ENCODE measurements at places on chromosomes 5 and 9.

DNA sequence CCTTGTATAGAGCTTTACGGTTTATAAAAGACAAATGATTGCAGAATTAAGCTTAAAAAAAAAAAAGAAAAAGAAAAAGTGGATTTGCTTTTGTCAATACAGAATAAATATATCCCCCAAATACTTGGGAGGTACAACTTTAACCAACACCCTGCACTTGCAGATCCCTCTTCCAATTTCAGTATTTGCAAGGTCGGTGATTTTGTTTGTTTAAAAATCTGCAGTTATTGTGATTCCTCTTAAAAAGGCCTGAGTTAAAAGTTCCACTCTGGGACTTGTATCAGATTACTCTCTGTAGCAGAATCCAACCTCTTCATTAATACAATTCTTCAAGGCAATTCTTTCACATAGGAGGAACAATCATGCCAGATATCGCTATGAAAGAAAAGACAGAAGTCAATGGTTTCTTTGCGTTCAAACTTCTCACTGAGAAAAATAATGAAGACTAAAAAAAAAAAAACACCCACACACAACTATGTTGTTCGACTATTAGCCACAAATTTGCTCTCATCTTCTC is 400.9 kb downstream of the EBF1 start:
- no peak for DNase-seq

DNA sequence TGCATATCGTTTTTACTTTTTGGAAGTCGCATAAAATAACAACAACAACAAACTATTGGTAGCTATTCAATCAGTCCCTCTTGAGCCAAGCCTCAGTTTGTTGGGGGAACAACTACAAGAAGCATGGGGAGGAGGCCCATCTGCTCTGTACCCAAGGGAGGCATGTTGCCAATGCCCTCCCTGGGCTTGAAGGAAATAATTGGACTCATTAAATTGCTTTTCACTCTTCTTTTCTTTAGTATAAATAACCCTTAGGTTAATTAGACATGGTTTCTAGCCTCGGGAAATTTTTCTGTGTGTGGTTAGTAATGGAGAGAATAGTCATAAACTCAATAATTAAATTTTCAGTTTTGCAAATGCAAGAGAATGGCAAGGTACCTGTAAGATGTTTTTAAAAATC is 500.7 kb downstream of the TLE4 start:
- DNase-seq: no peak

GRCh38 chr9:119639287-119639955 is 270.2 kb upstream of the BRINP1 start:
- DNase-seq: peak; percentile 82

GRCh38 chr5:132421462-132421861 is 52.0 kb downstream of the SLC22A5 start:
- no peak for DNase-seq

GRCh38 chr5:123517476-123517875 is 5.5 kb downstream of the CSNK1G3 start:
- no peak for DNase-seq

- no peak for DNase-seq
These were observed 259.5 kb downstream of the BNC2 start for GRCh38 chr9:16611001-16611400.

DNA sequence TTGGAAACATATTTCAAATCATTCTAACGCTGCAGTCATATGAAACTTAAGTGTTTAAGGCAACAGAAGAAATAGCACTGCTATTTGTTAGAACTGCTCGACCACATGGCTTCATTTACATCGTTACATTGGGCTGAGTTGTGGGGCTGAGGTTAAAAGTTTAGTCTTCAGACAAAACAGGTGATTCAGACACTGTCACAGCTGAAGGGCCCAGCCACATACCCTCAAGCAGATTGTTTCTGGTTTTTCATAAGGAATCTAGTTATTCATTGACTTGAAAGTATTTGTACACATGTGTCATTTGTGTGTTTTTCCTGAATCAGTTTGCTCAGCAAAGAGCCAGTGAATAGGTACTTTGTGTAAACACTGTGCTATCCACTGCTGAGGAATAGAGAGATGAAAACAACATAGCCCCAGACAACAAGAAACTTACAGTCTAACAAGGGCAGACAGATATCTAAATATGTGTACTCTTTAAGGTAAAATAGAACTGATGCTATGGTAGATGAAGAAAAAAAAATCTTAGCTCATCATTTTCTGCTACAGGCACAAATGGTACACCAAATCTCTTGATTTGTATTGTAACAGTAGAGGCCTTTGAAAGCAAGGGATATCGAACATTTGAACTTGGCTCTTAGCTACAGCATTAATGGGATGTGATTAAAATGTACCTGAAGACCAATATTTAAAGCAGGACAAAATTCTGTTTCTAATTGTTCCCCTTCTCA is 357.6 kb upstream of the RPS23 start:
- no peak for DNase-seq

DNA sequence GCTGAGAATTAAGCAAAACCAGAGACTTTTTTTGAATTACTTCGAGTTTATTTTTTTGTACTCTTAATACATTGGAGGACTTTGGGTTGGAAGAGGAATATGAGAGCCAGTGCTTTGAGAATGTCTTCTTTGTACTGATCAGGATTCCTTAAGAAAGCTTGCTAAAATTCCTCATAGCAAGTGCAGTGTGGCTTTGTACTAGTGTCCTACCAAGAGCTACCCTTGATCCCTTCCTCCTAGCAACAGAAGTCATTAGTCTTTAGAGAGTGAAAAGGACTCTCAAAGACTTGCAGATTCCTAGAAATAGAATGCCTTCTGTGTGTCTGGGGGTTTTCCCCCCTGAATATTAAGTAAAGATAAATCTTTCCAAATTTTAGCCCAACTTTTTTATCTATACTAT is 276.1 kb downstream of the ARHGAP26 start:
- DNase-seq: no peak

- DNase-seq: no peak
These were observed 3.3 kb downstream of the PRELID1 start for GRCh38 chr5:177306674-177307543.

DNA sequence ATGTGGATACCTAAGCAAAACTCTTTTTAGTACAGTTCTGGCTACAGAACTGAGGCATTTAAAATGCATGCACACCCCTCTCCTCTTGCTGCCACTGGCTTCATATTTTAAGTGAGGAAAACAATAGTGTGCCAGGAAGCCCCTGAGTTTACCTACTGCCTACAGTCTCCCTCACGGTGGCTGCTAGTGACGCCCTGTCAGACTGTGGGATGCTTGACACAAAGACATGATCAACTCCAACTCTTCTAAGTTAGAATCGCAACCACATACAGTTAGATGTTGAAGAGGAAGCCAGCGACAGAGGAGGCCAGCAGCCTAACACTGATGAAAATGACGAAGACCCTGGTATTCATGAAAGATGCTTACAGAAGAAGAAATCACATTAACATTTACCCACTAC is 1.3 kb downstream of the SEC16A start:
- DNase-seq: no peak

- DNase-seq: peak; percentile 5
These were observed 660.8 kb downstream of the TLE1 start for GRCh38 chr9:81028504-81028903.

GRCh38 chr9:90801241-90801972 is at the start of gene SYK:
SYK (plus strand) TSS chr9:90801819; CDS start chr9:90843899, 42,080 bp downstream.
- peak; percentile 63 for DNase-seq

- DNase-seq: no peak
These were observed 111.0 kb upstream of the RETREG1 start for GRCh38 chr5:16727755-16728325.

DNA sequence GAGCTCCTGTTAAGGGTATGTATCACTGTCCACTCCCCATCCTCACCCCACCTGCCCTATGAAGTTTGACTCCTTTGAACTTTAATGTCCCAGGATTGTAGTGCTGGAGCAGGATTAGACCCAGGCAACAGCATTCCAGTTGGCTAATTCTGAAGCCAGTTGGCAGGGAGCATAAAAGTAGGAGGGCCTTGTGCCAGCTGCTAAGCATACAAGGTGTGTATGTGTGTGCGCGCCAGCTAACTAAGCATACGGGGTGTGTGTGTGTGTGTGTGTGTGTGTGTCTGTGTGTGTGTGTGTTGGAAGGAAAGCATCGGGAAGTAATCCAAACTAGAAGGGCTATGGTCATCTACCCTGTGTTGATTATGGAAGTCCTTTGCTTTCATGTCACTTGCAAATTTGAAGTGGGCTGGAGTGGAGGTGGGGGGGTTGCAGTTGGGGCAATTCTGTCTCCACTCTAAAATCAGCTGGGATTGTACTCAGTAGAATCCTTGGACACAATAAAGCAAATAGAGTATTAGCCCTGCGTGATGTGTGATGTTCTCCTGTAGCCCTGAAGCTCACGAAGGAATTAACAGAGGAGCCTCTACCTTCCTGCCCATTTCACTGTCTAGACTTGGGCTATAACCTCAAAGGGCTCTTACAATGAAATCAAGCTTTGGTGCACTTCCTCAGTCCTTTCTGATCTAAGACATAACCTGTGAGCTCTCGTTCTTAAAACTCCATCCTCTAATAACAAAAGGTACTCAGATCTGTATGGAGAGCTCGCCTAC is 26.9 kb downstream of the HMGCR start:
- no peak for DNase-seq

GRCh38 chr5:174773371-174773770 is 49.0 kb downstream of the MSX2 start:
- DNase-seq: no peak

GRCh38 chr5:150112201-150113046 is 26.1 kb upstream of the CSF1R start:
- DNase-seq: peak; percentile 2

GRCh38 chr5:77250021-77250420 is 39.5 kb downstream of the PDE8B start:
- DNase-seq: no peak

GRCh38 chr5:61327760-61328753 is 4.0 kb upstream of the ZSWIM6 start:
- no peak for DNase-seq

GRCh38 chr9:20319641-20320337 is 302.5 kb downstream of the MLLT3 start:
- no peak for DNase-seq

- DNase-seq: no peak
These were observed 42.5 kb downstream of the KCNT1 start for GRCh38 chr9:135744333-135745070.

GRCh38 chr9:131809941-131810344 is 70.1 kb upstream of the RAPGEF1 start:
- no peak for DNase-seq

DNA sequence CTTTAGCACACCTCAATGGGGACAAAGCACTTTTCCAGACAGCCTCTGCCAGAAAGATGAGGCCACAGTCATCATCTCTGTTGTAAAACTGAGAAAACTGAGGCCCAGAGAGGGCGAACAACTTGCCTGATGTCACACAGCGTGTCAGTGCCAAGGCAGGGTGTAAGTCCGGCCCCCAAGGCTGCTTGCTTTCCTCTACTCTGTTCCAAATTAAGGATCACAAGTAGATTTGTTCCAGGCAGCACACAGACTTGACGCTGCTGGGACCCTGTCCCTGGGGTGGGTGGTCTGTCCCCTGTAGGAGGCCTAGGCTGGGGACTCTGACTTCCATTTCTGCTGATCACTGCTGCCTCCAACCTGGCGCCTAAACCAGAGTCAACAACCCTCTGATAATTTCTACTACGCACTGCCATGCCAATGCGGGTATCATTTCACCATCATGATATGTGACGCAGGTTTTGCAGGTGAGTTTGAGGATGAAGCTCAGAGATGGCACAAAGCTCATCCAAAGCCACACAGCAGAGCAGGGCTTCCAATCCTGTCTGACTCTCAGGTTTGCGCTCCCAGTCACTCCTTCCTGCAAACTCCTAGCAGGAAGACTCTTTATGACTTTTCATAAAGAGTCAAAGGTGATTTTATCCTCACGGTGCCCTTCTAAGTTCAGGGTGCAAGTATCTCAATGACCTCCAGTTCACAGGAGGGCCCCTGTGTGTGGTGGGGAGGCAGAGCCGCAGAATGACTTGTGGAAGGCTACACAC is 13.5 kb upstream of the RALGDS start:
- DNase-seq: no peak

- no peak for DNase-seq
These were observed 1752.6 kb upstream of the C9orf72 start for GRCh38 chr9:29325894-29326293.

DNA sequence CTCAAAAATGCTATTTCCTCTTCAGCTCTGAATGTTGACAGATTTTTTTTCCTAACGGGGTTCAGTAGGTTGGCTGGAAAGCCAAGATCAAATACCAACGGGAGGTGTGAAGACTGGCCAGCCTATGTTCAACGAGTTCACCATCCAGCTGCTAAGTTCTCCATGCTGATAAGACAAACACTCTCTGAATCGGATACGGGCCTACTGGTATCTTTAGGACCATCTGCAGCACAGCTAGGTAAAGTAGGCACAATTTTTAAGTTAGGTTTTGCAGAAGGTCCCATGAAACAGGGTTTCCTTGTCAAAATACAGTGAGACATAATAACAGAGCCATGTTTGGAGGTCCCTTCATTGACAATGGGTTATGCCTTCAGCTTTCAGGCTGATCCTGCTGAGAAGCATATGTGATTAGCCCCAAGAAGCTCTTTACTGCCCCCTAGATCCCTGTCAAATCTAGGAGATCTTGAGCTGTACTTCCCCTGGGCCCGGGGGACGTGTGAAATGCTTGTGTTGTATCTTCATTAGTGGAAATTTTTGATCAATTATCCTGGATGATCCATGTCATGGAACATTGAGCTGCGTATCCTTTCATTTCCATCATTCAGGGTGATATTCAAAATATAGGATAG is 60.6 kb downstream of the PGM5 start:
- peak; percentile 53 for DNase-seq

DNA sequence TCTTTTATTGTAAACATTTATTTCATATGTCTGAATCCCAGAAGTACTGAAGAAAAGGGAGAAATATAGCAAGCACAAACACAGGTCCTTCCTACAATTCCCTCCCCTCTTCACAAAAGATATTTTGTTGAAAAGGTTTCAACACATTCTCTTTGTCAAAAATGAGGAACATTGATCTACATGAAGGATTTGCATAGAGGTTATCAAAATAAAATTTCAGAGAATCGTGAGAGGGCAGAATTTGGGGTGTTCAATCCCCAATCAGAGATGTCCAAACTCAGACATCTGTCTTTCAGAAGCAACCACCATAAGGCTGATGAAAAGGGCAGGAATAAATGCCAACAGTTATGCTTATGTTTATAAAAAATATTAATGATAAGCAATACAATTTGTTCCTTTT is 69.2 kb downstream of the MARCHF3 start:
- DNase-seq: no peak

- no peak for DNase-seq
These were observed 204.4 kb downstream of the NXNL2 start for GRCh38 chr9:88739373-88739772.

All from iPS-NIHi11 (cell line).